Renal cortex interstitium (tissue), 15 donors: ENCODE measurements at places on chromosomes 1 and 21. TPM values are rescaled to one million over a fixed set of nuclear protein-coding genes. Genes with fewer than 3 reads are reported as not detected.

- no peak for DNase-seq
These were observed 37.6 kb downstream of the FCRL2 start for GRCh38 chr1:157739229-157739901.

- no peak for DNase-seq
These were observed 2.2 kb downstream of the RALGPS2 start for GRCh38 chr1:178727014-178727895.

DNA sequence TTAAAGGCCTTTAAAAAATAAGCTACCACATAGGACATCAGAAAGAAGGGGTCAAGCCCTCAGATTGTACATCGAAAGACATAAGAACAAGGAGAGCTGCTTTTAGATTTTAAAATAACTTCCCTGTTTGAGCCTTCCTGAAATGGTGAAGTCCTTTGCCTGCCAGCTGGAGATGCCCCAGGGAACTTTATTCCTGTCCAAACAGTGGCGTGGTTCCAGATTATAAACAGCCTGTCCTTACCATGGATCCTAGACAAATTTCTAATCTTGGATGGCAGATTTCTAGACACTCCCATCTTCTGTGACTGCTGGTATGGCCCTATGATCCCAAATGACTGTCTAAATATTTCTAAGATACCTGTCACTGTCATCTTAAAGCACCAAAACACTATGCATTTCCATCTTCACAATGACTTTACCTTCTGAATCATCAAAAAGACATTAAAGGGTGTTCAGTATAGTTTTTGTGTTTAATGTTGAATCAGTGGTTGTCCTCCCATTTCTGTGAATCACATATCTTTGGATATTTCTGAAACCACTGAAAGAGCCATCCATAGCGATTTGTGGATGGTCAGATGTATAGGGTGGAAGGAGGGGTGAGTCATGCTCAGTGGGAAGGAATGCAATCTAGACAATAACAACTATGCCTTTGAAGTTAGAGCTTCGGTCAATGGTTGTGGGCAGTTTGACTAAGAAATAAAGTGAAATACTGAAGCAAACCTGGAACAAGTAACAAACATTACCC is 23.2 kb downstream of the ILDR2 start:
- DNase-seq = no peak

- DNase-seq = no peak
These were observed 17.0 kb upstream of the BLACAT1 start for GRCh38 chr1:205472737-205473441.

- DNase-seq = no peak
These were observed 130.7 kb downstream of the FAM78B start for GRCh38 chr1:166036092-166036491.

GRCh38 chr1:37305841-37306240 is 168.5 kb upstream of the ZC3H12A start:
- DNase-seq = no peak

GRCh38 chr1:226466296-226466695 is 58.4 kb upstream of the PARP1 start:
- no peak for DNase-seq

DNA sequence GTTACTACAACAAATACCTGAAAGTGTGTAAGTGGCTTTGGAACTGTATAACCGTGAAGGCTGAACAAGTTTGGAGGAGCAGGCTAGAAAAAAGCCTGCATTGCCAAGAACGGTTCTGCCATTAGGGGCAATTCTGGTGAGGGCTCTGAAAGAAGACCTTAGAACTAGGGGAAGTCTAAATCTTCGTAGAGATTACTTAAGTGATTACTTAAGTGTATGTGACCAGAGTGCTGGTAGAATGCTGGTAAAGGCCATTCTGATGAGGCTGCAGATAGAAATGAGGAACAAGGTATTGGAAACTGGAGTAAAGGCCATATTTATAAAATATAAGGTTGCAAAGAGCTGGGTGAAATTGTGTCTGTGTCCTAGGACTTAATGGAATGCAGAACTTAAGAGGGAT is 158.0 kb downstream of the CLIC6 start:
- DNase-seq = no peak

The WDR47 gene
- 12.5 TPM for polyA plus RNA-seq

The EPHB2 gene
- 11.8 TPM for polyA plus RNA-seq
